ENCODE measurements at places on chromosomes 4 and X. TPM values are rescaled to one million over a fixed set of nuclear protein-coding genes. Genes with fewer than 3 reads are reported as not detected.

DNA sequence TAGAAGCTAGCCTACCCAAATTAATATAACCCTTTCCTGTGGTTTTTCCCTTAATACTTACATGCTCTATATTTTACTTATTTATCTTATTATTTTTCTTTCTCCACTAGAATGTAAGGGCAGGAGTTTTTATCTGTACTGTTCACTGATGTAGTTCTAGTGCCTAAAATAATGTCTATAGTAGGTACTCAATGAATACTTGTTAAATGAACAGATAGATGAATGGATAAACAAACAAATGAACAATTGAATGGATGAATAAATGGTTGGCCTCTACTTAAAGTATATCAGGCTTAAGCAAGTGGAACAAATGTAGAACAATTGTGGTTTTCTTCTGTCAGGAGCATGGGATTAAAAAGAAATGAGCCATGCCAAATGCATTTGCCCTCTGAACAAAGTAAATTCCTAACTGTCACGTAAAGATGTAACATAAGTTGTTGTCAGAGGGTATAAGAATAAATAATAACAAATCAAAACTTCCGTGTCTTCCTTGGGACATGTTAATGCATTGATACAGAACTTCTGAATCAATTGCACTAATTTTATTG, 54.1 kb downstream of the SYTL5 start:
- no peak for DNase-seq

DNA sequence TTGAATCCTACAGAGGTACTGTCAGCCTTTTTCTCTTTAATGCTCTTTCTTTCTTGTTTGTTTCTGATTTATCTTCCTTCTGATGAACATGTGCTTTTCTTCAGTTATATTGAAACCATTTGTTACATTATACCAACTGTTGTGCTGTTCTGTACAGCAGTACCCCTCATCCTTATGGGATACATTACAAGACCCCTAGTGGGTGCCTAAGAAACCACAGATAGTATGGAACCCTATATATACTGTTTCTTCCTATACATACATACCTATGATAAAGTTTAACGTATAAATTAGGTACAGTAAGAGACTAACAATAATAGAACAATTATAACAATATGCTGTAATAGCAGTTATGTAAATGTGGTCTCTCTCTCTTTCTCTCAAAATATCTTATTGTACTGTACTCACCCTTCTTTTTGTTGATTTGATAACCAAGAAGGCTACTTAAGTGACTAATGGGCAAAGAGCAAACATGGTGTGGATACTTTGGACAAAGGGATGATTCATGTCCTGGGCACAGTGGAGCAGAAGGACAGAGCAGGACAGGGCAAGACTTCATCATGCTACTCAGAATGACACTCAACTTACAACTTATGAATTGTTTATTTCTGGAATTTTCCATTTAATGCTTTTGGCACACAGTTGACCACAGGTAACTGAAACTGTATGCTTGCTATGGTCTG, 10.7 kb upstream of the YIPF7 start:
- no peak for DNase-seq

GRCh38 chr4:59612235-59612634, 1587.9 kb upstream of the ADGRL3 start:
- no peak for DNase-seq

GRCh38 chr4:76316131-76316530, 9.6 kb downstream of the STBD1 start:
- DNase-seq: no peak

- DNase-seq: no peak
Measured at GRCh38 chr4:2802618-2803531, 10.0 kb downstream of the SH3BP2 start.

GRCh38 chr4:104494822-104495559, at the start of gene CXXC4:
Gene CXXC4, minus strand, starts transcription at chr4:104494894. Its CDS starts 3,092 bp downstream, at chr4:104491802.
- DNase-seq: peak; percentile 17

DNA sequence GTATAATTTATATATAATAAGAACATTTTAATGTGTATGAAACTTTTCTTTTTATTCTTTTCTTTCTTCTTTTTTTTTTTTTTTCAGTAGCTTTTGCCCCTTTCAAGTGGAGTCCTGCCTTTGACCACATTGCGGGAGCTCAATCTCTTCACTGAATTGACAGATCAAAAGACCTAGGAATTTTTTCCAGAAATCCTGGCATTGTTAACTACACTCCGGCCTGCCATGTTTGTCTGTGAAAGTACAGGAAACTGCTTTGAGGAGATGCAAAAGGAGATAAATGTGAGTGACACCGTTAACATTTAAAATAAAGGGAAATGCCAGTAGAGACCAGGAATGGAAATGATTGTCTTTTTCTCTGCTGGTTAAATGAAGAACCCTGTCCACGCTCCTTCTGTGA, 159.3 kb upstream of the VCX3A start:
- DNase-seq: no peak

GRCh38 chr4:40454816-40455215, 119.7 kb downstream of the CHRNA9 start:
- DNase-seq: no peak

- DNase-seq: no peak
Measured at GRCh38 chr4:36549252-36549651, 267.8 kb downstream of the DTHD1 start.

GRCh38 chr4:77092975-77093374, 17.2 kb upstream of the CCNI start:
- peak; percentile 74 for DNase-seq

GRCh38 chr4:74665876-74666275, 128.4 kb downstream of the BTC start:
- DNase-seq: no peak

DNA sequence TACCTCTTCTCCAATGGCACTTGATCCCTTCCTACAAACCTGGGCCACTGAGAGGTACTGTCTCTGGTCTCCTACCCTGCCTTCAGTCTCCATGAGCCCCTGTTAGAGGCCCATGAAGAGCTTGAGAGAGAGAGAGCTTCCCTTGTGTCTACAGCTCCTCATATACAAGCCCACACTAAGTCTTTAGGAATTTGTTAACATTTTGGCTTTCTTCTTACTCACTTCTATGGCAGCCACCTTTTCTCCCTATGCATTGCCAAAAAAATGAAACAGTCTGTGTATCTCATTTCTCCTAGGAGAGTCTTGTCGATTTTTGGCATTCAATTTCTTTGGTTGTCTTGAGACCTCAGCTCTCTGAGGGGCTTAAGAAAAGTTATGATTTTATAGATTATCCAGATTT, 90.9 kb upstream of the LNX1 start:
- no peak for DNase-seq

- DNase-seq: peak; percentile 23
Measured at GRCh38 chrX:50877310-50877709, 33.2 kb upstream of the BMP15 start.

DNA sequence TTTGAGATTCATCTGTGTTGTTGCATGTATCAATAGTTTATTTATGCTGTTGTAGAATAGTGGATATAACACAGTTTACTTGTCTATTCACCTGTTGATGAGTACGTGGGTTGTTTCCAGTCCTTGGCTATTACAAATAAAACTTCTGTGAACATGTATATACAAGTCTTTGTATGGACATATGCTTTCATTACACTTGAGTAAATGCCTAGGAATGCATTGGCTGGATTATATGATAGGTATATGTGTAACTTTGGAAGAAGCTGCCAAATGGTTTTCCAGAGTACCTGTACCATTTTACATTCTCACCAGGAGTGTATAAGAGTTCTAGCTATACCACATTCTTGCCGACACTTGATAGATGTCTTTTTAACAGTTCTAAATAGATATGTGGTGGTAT, 16.5 kb downstream of the ART3 start:
- DNase-seq: no peak

DNA sequence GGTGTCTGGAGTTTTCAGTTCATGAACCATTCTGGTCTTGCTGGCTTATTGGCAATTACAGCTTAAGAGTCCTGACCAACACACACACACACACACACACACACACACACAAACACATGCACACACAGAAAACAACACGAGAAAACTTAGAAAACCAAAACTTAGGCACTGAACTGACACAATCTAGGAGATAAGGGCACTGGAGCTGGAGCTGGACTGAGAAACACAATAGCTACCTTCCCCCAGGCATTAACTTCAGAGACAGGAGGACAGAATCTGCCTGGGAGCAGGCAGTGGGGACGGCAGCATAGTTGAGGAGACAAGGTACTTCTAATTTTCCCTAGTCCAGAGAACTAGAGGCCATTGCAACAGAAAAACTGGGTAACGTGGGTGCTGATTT, 62.3 kb downstream of the LNX1 start:
- DNase-seq: no peak

DNA sequence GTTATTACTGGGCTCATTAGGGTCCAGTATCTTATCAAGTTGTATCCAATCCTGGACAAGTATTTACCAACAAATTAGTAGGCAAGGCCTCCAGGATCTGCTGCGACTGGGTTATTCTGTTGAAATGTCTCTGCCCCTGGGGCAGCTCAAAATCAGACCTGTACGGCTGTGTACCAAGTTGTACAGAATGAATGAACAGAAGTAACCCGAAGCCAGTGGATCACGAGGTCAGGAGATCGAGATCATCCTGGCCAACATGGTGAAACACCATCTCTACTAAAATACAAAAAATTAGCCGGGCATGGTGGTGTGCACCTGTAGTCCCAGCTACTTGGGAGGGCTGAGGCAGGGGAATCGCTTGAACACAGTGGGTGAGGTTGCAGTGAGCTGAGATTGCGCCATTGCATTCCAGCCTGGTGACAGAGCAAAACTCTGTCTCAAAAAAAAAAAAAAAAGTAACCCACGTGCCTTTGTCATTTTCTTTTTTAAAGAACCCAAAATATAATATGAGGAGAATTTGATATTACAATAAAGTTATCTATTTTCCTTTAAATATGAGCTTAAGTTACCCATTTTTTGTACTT, 127.3 kb downstream of the CBR4 start:
- DNase-seq: no peak

DNA sequence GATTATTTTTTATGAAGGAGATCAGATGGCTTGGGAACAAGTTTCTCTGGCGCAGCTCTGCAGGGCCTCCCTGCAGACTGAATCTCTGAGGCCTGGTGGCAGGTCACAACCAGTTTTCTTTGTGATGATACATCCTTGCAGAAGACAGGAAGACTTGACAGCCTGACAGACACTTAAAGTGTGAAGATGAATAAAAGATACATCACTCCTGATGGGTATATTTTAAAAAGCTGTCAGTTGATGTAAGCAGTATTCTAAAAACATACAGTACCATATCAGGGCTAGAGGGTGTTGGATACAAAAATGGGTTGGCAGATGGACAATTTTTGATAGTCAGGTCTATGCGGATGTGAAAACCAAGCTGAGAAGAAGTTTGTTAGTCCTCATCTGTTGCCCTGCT, 239.5 kb downstream of the LHFPL1 start:
- DNase-seq: no peak

DNA sequence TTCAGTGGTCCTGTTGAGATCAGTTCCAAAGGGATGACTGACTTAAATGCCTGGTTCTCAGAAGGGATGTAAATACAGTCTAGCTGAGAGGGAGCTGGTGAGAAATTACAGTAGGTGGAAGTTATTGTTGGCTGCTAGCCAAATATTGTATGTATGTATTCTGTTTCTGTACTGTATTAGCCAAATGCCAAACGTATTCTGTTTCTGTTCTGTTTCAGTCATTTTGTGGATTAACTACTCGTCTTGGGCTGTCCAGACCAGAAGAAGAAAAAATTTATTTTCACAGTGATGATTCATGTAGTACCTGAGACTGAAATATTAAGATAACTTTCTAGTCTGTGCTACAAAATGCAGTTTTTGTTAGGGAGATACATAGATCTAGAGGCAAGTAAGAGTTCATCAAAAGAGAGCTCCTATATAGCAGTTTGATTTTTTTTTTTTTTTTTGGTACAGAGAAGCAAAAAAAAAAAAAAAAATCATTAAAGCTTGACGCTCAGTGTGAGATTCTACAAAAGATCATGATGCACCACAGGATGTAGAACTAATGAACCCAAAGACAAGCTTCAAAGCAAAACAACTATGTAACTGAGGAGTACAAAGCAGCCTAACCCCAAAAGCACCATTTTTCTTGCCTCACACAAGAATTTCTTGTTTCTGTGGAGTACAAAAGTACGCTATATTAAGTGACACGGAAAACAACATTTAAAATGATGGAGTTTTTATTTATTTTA, 54.8 kb downstream of the CASP6 start:
- DNase-seq: peak; percentile 60

DNA sequence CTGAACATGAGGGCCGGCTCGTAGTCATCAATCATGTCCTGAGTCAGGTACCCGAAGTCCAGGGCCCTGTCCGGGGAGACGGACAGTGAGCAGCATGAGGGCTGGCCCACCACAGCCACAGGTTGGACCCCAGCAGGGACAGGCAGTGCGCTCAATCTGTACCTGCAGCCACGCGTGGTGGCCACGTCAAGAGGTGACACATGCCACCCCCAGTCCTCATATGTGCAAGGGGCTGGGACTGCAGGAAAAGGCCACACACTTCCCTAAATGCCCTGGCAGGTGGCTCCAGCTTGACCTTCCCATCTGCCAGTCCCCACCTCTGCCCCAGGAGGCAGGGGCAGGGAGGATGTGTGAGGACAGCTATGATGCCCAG, 73.8 kb upstream of the MXD4 start:
- no peak for DNase-seq

GRCh38 chrX:153685156-153685536, 2.6 kb upstream of the SLC6A8 start:
- no peak for DNase-seq

DNA sequence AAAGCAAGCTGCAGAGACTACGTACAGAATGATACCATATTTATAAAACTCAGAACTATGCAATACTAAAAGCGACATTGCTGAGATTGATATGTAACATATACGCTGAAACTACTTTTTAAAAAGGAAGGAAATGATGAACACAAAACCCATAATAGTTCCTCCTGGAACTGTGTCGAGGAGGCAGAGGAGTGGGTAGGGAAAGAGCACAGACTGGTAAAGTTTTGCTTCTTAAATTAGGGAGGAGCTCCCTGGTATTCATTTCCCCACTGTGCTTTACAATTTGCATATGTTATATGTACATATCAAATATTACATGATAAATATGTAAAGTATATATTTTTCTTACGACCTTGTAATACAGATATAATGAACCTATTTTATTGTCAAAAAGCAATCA, 13.9 kb downstream of the UFSP2 start:
- peak; percentile 32 for DNase-seq

GRCh38 chr4:114658179-114658578, 59.6 kb downstream of the UGT8 start:
- DNase-seq: no peak

- no peak for DNase-seq
Measured at GRCh38 chrX:31012509-31013025, 59.3 kb downstream of the FTHL17 start.

GRCh38 chr4:115370490-115370889, 257.1 kb upstream of the NDST4 start:
- no peak for DNase-seq

GLUD2 gene
- total RNA-seq: 0.79 TPM

SSX4 gene
- total RNA-seq: not detected

NEXMIF gene
- not detected for total RNA-seq

UGT2B10 gene
- not detected for total RNA-seq

USP17L22 gene
- total RNA-seq: not detected

HTR2C gene
- total RNA-seq: not detected

TSPAN5 gene
- total RNA-seq: 83.9 TPM

RNF128 gene
- total RNA-seq: under 0.01 TPM

PHOX2B gene
- total RNA-seq: not detected

CD99 gene
- total RNA-seq: 195 TPM

GAGE2A gene
- total RNA-seq: not detected

SHROOM2 gene
- total RNA-seq: 5.4 TPM

GLRA3 gene
- not detected for total RNA-seq

GC gene
- not detected for total RNA-seq

CLDN34 gene
- total RNA-seq: 0.20 TPM

ZNF827 gene
- total RNA-seq: 2.4 TPM

CXorf38 gene
- total RNA-seq: 11.1 TPM

TLR8 gene
- total RNA-seq: not detected
